ENCODE measurements at places on chromosomes 4 and X.

GRCh38 chr4:37219242-37219641 is 25.3 kb upstream of the NWD2 start:
- DNase-seq = no peak

GRCh38 chr4:130147641-130148040 is 1051.7 kb downstream of the C4orf33 start:
- DNase-seq = no peak

DNA sequence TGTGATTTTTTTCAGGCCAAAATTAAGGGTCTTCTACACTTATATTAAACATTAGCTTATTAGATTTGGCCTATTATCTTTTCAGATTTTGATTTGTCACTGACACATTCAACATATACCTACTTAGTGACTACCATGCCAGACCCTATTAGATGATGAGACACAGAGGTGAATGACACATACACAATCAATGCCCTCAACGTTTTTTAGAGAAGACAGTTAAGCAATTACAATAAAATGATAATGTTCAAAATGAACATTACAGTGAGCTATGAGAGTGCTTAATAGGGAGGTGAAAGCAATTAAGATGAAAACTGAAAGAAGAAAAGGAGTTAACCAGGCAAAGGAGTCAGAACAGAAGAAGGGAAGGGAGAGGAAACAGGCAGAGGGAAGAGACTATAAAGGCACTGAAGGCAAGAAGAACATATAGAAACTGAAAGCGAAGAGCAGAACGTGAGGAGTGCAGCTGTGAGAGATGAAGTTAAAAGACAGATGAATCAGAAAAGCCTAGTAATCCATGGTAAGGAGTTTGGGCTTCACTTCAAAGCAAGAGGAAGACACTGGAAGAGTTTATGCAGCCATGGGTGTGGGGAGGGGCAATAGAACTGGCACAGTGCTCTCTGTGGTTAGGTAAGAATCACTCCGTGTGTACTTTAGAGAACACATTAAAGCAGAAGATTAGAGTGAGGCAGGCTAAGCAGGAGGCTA is 119.0 kb downstream of the REELD1 start:
- DNase-seq = peak; percentile 9

DNA sequence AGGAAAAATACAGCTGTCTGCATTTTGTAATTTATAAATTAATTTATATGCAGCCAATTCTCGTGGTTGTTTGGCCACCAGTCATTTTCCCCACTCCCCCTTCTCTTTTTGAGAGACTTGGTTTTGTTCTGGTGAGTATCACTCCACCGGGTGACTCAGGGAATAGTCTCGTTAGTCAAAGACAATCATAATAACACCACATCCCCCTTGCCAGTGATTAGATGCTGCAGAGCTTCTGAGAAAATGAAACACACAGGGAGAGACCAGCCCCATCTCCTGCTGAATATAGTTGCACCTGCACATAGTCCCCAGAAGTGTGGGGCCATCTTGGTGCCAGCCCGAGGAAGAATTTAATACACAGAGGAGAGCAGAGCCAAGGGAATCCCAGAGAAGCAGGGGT is 8.0 kb upstream of the FNIP2 start:
- DNase-seq = no peak

DNA sequence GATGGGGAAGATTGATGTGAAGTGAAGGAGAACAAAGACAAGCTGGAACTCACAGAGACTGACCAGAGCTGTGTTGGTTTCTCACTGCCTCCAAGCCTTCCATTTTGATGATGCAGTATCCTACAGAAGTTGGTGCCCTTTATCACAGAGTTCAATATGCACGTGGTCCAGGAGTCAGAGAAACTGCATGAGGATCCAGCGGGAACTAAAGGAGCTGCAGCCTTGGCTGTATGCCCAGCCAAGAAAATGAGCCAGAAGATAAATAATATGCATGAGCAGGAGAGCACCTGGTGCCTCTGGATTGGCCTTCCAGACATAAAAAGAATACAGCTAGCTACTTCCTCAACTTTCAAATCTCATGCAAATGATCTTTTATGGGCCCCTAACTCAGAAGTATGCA is 44.3 kb upstream of the DCLK2 start:
- no peak for DNase-seq

- DNase-seq = no peak
These were observed 198.7 kb downstream of the GPAT3 start for GRCh38 chr4:83734576-83734975.

- no peak for DNase-seq
These were observed 155.3 kb upstream of the EDNRA start for GRCh38 chr4:147325571-147325981.

DNA sequence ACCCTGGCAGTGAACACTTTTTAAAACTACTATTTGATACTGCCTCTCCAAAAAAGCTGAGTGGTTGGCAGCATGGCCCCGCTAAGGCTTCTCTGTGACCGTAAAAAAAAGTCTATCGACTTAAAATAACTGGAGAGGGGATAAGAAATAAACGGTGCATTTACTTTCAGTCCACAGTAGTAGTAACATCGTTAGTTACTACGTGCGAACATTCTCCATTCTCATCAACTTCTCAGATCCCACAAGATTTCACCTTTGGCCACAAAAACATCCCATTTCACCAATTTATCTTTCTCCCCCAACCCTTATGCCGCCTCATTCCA is 524 bp upstream of the EXOSC9 start:
- no peak for DNase-seq

DNA sequence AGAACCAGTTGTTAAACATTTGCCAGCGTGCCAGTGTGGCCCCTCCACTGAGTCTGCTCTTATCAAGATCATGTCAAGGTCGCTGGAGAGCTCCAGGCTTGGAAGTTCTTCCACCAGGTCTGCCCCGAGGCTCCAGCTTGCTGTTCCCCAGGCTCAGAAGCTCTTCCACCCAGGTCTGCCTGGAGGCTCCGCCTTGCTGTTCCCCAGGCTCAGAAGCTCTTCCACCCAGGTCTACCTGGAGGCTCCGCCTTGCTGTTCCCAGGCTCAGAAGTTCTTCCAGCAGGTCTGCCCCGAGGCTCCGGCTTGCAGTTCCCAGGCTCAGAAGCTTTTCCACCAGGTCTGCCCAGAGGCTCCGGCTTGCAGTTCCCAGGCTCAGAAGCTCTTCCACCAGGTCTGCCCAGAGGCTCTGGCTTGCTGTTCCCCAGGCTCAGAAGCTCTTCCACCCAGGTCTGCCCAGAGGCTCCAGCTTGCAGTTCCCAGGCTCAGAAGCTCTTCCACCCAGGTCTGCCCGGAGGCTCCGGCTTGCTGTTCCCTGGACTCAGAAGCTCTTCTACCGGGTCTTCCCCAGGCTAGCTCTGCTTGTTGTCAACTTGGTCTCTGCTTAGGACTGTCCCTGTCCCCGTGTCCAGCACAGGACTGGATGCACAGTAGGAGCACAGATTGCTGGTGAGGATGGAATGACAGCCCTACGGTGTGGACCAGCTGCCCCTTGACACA is 54.4 kb downstream of the HMX1 start:
- no peak for DNase-seq

- DNase-seq = no peak
These were observed 979 bp downstream of the EFNB1 start for GRCh38 chrX:68829582-68830418.

- DNase-seq = no peak
These were observed 705.5 kb downstream of the ARAP2 start for GRCh38 chr4:35538807-35539206.

GRCh38 chr4:35684755-35685154 is 559.6 kb downstream of the ARAP2 start:
- no peak for DNase-seq

DNA sequence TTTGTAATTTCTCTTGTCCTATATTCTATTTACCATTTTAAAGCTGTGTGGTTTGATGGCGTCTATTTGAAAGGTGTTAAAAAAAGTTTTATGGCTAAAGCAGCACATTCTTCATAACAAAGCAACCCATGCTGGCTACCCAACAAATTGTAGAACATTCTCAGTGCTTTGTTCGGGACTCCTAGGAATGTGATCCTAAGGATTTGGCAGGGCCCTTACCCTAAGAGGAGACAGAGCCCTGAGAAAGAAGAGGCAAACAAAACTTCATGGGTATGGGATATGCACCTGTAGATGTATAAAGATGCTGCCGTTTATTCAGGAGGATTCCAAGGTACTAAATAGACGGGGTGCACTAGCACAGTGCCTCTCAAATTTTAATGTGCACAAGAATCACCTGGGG is 370.8 kb upstream of the DIPK2B start:
- DNase-seq = no peak

- no peak for DNase-seq
These were observed 243.4 kb upstream of the STS start for GRCh38 chrX:6904156-6904555.

GRCh38 chr4:170229006-170229405 is 139.2 kb upstream of the AADAT start:
- no peak for DNase-seq

DNA sequence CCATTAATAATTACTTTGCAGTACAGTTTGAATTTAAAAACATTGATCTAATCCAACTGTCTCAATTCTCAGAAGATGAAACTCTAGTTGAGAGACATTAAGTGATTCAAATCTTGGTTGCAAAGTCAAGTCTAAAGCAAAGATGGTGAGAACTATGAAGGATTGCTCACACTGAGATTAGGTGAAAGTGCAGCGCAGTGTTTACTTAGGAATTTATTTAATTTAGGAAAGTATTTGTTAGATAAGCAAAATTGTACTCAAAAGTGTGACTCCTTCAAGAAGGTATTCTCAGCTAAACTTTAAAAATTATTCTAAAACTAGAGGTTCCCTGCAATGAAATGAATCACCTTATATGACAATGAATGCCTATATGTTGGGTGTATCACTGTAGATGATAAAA is 454.9 kb downstream of the PDGFC start:
- no peak for DNase-seq

- no peak for DNase-seq
These were observed 93.3 kb downstream of the TMEM47 start for GRCh38 chrX:34563804-34564203.

DNA sequence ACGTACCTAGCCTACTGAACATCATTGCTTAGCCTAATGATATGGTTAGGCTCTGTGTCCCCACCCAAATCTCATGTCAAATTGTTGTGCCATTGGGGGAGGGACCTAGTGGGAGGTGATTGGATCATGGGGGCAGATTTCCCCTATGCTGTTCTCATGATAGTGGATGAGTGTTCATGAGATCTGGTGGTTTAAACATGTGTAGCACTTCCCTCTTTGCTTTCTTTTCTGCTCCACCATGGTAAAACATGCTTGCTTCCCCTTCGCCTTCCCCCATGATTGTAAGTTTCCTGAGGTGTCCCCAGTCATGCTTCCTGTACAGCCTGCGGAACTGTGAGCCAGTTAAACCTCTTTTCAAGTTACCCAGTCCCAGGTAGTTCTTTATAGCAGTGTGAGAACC is 102.6 kb downstream of the RAPGEF2 start:
- no peak for DNase-seq

DNA sequence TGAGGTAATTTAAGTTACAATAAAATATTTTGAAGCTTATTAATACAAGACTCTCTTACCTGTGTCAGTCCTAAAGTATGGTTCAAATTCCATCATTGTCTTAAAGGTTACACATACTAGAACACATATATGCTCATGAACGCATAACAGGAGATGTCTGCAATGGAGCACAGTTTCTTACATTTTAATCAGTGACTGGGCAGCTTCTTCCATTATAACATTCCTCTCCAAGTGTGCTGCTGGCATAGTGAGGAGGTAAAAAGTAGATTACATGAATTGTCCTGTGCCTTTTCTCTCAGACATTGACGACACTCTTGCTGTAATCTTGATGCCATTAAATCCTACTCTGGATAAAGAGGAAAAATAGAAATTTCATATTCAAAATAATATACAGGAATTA is 40.8 kb upstream of the GRID2 start:
- DNase-seq = no peak

DNA sequence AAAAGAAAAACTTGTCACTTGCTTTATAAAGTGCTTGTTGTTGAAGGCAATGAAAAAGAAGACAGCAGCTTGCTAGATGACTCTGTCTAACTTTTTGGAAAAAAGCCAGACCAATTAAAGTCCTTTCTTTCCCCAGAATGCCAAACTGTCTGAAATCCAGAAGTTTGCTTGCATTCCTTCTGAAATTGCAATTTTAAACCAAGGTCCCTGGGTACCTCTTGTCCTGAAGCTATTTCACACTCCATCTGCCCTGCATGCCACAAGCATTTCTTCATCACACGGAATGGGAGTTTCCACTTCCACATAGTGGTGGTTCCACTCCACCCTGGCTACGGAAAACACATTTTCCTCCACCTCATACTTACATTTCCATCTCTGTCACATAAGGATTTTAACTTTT is 101.0 kb downstream of the PAPSS1 start:
- no peak for DNase-seq

DNA sequence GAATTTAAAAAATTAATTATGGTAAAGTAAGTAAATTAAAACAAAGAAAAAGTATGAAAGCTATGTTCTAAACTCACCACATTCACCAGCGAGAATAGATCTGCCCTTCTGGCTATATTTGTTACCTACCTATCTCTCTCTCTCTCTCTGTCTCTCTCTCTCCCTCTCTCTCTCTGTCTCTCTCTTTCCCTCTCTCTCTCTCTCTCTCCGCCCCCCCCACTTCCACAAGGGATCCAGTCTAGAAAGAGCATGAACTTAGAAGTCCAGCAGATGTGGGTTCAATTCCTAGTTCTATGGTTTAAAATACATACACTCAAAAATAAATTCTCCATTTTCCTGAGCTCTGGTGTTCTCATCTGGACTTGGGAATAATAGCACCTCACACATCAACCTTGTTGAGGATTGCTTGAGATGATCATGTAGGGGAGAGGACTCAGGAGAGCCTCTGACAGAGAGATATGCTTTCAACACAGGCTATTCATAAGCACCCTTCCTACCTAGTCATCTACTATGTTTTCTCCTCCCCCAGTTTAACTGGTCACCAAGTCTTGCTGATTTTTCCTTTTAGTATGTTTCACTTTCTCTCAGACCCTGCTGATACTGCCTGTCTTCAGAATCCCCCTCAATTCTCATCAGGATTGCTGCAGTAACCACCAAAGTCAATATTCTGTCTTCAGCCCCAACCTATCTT is 64.7 kb downstream of the SLC7A11 start:
- DNase-seq = no peak

- no peak for DNase-seq
These were observed 173.6 kb downstream of the RAP1GDS1 start for GRCh38 chr4:98434816-98435215.

DNA sequence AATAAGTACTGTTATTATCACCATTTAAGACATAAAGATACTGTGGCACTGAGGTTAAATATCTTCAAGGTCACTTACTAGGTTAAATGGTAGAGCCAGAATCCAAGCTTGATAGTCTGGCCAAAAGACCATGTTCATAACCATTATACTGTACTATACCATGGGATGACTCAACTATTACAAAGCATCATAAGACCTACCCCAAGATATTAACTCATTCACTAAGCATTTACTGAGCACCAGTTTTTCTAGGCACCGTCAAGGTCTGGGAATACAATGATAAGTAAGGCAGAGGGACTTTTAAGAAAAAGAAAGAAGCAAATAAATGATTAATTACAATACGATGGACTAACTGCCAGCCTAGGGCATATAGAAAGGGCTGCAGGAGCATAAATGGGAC is 95.5 kb upstream of the KCTD8 start:
- DNase-seq = no peak

All from WERI-Rb-1 (cell line).